ENCODE measurements at places on chromosomes 2 and 18.

DNA sequence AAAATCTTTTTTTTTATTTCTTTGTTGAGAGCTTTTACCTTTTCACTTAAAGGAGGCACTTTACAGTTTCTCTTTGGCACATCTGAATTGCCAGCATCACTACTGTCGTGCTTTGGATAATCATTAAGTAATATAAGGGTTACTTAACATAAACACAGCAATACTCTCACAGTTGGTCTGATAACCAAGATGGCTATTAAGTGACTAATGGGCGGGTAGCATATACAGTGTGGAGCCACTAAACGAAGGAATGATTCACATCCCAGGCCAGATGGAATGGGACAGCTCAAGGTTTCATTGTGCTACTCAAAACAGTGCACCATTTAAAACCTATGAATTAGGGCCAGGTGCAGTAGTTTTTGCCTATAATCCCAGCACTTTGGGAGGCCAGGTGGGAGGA is 28.1 kb downstream of the USP37 start:
- DNase-seq: no peak

GRCh38 chr2:133377599-133377998 is 190.7 kb downstream of the NCKAP5 start:
- DNase-seq: no peak

- no peak for DNase-seq
Measured at GRCh38 chr2:233060980-233061590, 943 bp downstream of the INPP5D start.

DNA sequence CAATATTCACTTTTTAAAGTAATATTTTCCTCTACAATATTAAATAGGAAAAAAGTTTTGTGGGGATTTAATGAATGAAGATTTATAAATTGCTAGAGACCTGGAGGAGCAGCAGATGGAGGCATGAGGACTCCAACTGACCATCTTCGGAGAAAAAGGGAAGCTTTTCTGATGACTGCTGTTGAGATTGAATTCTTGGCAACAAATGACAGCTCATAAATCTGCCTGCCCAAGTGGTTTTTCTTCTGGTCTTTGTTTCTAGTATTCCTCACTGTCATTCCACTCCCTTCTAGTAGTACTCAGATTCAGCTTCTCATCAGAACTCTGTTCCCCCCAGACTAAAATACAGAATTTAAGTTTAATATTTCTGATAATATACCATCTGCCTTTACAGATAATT is 157.0 kb downstream of the EML6 start:
- DNase-seq: no peak

GRCh38 chr2:30098266-30099005 is 48.4 kb upstream of the YPEL5 start:
- DNase-seq: no peak
